ENCODE measurements at places on chromosomes 13 and 19.

GRCh38 chr13:52832313-52832712, 16.1 kb downstream of the PCDH8 start:
- H3K27ac ChIP-seq, result no peak overlapping the region
- no peaks in the 10 kb centered on the region for H3K36me3 ChIP-seq
- H3K4me1 ChIP-seq, result no peaks in the 10 kb centered on the region
- peaks cover 2% of the 10 kb centered on the region for H3K27me3 ChIP-seq
- no peak overlapping the region for H3K4me3 ChIP-seq

DNA sequence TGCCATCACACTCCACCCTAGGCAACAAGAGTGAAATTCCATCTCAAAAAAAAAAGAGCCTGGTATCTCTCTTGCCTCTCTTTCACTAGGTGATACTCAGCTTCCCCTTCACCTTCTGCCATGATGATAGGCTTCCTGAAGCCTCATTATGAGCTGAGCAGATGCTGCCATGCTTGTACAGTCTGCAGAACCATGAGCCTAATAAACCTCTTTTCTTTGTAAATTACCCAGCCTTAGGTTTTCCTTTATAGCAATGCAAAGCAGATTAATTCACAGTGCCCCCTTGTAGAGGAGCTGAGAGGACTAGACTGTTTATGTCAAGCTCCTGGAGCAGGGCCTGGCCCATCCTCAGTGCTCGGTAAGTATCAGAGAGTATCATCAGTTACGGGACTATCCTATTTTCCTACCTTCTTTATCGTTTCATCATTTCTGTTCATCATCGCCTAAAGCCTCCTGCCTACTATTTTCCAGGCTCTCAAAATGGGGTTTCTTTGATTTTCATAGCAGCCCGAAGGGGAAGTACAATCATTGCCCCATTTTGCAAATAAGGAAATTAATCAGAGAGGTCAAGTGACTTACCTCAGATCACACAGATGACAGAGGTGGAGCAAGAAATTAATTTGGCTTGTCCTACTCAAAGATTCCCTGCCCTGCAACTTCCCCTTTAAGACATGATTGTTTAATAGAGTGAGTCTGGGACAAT, 33.5 kb upstream of the IGSF23 start:
- H3K27ac ChIP-seq, result no peak overlapping the region
- H3K4me3 ChIP-seq, result no peak overlapping the region
- H3K36me3 ChIP-seq, result no peaks in the 10 kb centered on the region
- H3K4me1 ChIP-seq, result no peaks in the 10 kb centered on the region

DNA sequence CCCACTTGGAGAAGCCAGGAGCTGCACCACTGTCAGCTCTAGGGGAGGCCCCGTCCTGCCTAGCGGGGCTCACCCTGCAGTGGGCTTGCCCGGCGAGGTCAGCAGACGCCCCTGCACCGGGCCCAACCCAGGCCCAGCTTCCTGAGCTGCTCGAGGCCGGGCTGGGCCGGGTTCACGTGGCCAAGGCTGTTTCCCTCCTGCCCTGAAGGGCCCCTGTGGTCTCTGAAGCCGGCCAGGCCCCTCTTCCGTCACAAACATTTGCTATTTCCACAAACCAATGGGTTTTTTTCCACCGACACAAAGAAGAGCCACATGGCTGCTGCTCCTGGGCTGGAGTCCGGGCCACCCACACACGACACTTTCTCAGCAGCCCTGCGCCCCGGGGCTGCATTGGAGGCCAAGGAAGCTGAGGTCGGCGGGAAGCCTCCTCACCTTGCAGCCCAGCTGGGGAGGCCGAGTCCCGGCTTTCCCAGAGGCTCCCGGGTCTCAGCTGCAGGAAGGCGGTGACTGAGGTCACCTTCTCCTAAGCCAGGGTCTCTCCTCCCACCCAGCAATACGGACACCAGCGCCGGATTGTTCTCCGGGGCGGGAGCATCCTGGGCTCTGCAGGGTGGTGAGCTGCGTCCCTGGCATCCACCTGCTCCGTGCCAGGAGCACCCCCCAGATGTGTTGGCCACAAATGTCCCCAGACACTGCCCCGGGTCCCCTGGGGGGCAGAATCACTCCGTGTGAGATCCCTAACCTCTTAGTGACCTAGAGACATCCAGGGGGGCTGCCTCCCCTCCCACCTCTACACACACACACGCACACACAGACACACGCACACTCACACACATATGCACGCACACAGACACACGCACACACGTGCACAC, 80.5 kb downstream of the GADD45B start:
- H3K27ac ChIP-seq, result peak overlapping the region; percentile 64
- no peak for DNase-seq
- H3K4me1 ChIP-seq, result peaks cover 36% of the 10 kb centered on the region
- no peaks in the 10 kb centered on the region for H3K27me3 ChIP-seq
- H3K36me3 ChIP-seq, result no peaks in the 10 kb centered on the region
- no peak overlapping the region for H3K4me3 ChIP-seq

DNA sequence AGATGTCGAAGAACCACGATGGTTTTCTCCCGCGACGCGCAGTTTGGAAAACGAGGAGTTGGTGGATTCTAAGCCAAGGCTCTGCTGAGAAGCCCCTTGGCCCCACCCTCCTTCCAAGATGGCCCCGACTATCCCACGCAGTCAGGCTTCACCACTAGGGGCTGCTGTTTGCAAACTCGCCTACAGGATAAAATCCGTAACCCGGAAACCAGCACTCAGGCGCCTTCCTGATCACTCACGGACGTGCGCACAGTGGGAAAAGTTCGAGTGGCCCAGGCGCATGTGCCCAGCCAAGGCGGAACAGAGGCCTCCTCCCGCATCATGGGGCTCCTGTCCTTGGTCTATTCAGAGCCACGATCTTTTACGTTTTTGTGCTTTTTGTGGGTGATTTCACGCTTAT, 19.2 kb upstream of the UQCR11 start:
- H3K36me3 ChIP-seq, result peaks cover 7% of the 10 kb centered on the region
- H3K4me1 ChIP-seq, result no peaks in the 10 kb centered on the region
- H3K27me3 ChIP-seq, result no peaks in the 10 kb centered on the region
- no peak for DNase-seq
- no peak overlapping the region for H3K27ac ChIP-seq

DNA sequence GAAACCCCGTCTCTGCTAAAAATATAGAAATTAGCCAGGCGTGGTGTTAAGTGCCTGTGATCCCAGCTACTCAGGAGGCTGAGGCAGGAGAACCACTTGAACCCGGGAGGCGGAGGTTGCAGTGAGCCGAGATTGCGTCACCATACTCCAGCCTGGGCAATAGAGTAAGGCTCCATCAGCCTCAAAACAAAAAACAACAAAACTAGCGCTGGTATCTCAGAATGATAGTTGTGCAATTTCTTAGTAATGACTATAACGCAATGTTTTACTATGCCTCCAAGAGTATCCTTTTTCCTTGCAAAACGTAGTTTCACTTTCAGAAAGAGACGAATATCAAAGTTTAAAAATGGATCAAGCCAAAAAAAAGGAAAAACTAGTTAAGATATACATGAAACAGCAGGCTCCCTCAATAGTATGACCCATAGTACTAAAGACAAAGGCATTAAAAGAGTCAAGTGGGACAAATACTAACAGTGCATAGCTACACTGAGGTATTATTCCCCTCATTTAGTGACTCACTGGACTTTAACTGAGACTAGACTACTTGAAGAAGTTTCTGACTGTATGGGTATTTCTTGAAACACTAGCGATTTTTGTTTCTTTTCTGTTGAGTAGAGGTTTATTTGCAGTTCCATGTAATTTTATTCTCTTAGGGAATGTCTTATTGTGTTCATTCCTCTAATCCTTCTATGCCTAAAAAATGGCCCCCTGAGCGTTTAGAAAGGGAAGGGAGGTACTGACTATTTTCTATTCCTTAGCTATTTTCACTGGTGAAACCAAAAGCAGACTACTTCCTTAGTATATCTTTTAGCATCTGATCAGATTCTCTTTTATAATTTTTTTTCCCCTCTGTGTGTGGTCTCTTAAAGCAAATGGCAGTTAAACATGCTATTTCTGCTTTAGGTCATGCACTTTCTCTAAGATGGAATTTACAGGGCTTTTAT, 10.4 kb upstream of the ITM2B start:
- peak overlapping the region; percentile 90 for H3K27ac ChIP-seq
- peaks cover 2% of the 10 kb centered on the region for H3K36me3 ChIP-seq
- H3K27me3 ChIP-seq, result no peaks in the 10 kb centered on the region
- H3K4me3 ChIP-seq, result peak overlapping the region; percentile 78
- H3K4me1 ChIP-seq, result peaks cover 31% of the 10 kb centered on the region
